ENCODE measurements at places on chromosomes 1 and 21.

DNA sequence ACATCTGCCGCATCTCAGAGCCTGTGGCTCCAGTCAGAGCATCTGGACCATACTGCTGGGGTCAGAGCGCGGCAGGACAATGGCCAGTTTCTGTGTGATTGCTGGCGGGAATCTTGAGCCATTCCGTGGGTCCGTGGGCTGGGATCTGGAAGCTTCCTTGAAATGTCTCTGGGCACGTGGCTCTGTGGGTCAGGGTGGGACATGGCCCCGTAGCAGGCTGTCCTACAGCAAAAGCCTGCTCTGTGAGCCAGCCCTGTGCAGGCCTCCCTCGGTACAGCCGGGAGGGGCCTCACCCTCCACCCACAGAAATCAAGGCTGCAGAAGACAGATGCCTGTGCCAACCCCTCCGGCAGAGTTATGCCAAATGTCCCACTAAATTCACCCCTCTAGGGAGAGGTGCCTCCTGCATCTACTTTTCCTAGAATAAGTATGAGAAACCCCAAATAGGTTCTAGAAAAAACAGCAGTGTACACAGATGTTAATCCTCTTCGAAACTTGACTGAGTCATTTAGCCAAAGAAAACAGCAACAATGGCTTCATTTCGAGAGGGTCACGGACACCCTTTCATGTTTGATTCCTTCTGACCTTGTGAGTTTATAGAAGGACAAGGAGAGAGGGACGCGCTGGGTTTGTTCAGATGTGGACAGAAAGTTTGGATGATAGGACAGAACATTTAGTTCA is 27.8 kb downstream of the COL18A1 start:
- no peak for DNase-seq

- DNase-seq: no peak
These were observed 21.3 kb upstream of the GRIK3 start for GRCh38 chr1:37055631-37056030.

- no peak for DNase-seq
These were observed 7.0 kb upstream of the ABCD3 start for GRCh38 chr1:94411237-94411636.

DNA sequence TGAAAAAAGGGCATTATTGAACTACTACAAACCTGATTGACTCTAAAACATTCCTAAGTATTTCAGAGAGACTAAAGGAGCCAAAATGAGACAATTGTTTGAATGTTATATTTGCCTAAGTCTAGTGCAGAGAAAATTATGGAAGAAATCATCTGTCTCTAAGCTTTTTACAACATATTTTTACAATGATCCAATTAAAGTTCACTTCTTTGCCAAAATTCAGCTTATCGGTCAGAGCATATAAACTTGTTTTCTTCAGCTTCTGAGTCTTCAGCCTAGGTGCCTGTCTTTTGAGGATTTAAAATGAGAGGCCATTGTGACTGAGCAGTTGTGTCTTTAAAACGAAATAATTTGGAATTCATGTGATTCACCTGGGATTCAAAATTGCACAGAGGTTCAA is 181.2 kb upstream of the SGIP1 start:
- no peak for DNase-seq

GRCh38 chr1:203148127-203148526 is 20.6 kb downstream of the ADORA1 start:
- DNase-seq: no peak

GRCh38 chr1:224666913-224667312 is 50.8 kb downstream of the CNIH3 start:
- DNase-seq: no peak

- DNase-seq: no peak
These were observed 122.9 kb downstream of the DMRTA2 start for GRCh38 chr1:50300297-50300696.

DNA sequence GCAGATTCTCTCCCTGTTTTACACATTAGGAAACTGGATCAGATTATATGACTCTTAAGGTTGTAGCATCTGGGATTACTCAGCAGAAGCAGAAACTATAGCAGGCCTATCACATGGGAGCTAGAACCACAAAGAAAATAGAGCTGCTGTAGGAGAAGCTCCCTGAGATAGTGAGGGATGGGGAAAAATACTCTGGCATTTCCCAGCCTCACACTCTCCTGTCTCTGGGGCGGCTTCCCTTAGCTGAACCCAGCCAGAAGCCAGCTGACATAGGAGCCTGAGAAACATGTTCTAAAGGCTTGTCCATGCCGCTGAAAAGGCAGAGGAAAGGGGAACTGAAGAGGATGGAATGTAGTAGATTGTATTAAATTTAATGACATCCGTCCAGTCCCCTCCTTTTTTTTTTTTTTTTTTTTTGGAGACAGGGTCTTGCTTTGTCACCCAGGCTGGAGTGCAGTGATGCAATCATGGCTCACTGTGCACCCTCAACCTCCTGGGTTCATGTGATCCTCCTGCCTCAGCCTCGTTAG is 76.8 kb upstream of the DNAJC6 start:
- DNase-seq: no peak

DNA sequence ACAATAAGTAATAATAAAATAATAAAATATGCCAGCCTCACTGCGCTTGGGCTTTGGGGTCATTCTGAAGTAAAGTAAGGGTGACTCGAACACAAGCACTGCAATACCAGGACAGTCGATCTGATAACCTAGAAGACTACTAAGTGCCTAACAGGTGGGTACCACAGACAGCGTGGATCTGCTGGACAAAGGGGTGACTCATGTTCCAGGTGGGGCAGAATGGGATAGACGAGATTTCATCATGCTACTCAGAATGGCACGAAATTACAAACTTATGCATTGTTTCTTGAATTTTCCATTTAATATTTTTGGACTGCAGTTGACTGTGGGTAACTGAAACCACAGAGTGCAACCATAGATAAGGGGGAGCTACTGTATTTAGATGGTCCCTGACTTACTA is 221.1 kb upstream of the GREM2 start:
- DNase-seq: no peak

- DNase-seq: no peak
These were observed 78.0 kb downstream of the MPZL1 start for GRCh38 chr1:167799747-167800146.

DNA sequence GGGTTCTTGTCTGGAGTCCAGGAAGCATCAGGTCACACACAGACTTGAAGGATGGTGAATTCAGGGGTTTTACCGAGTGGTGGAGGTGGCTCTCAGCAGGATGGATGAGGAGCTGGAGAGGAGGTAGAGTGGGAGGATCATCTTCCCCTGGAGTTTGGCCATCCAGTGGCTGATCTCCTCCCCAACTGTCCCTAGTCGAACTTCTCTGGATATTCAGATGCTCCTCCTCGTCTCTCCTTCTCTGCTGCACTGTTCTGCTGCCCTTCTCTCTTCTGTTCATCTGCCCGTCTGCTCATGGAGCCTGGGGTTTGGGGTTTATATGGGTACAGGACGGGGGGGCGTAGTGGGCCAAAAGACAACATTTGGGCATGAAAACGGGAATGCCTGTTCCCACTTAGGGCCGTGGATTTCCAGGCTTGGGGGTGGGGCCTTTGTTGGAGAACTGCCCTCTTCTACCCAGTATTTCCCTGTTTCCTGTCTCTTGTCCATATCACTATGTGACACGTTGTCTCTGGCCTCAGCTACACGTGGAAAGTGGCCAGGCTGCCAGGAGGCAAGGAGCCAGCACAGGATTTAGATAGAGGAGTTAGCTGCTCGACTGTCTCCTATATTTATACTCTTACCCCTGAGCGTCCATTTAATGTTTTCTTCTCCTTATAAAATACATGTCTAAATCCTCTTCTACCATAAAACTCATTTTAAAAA is 76.7 kb downstream of the SIPA1L2 start:
- DNase-seq: no peak

DNA sequence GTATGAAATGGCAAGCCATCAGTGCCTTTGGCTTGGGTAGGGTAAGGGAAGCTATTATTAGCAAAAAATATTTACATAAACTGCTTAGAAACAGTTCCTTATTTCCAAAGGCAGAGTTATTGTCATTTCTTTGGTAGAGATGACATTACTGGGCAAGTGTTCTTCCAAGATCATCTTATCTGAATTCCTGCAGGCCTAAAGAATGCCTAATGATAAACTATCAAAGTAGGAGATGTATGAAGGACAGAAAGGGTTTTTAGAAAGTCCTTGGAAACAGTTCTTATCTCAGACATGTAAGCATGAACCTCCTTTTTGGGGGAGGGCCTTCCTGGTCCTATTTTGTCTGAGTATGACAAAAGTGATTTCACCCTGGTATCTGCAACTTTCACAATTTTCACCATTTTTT is 5.1 kb upstream of the FRRS1 start:
- DNase-seq: no peak

GRCh38 chr1:41313661-41314131 is 47.5 kb upstream of the FOXO6 start:
- DNase-seq: no peak

DNA sequence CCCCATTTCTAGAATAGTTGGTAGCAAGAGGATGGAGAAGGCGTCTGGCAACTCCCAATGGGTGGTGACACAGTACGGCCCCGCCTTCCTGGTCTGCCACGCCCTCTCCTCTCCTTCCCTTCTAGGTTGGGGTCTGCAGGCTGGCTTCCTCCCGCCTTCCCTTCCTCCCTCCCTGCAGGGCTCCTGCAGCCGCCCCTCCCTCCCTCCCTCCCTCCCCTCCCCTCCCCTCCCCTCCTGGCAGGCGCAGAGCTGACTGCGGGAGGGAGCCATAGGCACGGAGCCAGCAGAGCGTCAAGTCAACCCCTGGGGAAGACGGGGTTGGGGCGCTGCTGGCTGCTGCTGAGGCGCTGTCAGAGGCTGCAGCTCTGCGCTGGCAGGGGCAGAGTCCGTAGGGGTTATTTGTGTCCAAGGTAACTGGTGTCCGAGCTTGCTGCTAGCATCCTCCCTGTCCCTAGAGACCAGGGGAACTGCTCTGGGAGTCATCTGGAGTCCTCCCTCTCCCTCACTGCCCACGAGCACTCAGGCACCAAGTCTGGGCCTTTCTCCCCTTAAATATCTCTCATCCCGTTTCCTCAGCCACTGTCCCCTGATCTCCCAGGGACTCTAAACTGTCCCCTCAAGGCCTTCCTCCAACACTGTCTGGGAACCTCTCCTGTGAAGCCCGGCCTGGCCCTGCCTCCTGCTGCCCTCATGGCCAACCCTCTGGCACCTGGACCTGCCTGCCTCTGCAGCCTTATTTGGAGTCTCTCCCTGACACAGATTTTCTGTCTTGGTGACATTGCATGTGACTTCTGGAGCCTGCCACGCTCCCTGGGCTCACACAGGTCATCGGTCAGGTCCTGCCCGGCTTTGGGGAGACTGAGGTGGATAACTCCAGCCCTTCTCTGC is 57.4 kb upstream of the ACOT11 start:
- DNase-seq: no peak

DNA sequence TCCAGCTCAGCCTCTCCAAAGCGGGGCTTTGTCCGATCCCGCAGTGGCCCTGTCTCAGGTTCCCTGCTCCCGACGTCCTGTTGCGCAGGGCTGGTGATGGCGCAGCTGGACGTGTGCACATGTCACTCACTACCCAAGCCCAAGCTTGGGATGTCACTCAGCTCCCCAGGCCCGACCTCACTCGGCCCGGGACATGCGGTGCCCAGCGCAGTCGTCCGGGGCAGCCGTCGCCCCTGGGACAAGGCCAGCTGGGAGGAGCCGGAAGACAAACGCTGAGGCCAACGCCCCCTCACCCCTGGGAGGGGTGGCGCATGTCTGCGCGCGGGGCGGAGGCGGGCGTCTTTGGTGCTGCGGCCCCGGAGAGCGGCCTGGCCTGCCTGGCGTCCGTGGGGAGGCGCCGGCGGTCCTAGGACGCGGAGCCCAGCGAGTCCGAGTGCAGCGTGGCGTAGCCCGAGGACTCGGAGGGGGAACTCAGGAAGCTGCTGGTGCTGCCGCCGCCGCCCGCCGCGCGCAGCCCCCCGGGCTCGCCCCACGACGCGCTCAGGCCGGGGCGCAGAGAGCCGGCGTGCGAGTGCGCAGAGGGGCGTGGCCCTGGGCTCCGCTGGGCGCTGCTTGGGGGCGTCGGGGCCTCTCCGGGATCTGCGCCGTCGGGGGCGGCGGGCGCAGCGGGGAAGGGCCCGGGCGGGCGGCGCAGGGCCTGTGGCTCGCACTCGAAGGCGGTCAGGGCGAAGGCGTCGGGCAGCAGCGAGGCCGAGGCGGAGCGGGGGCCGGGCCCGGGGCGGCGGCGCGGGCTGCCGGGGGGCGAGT is 5.2 kb downstream of the HES3 start:
- no peak for DNase-seq

DNA sequence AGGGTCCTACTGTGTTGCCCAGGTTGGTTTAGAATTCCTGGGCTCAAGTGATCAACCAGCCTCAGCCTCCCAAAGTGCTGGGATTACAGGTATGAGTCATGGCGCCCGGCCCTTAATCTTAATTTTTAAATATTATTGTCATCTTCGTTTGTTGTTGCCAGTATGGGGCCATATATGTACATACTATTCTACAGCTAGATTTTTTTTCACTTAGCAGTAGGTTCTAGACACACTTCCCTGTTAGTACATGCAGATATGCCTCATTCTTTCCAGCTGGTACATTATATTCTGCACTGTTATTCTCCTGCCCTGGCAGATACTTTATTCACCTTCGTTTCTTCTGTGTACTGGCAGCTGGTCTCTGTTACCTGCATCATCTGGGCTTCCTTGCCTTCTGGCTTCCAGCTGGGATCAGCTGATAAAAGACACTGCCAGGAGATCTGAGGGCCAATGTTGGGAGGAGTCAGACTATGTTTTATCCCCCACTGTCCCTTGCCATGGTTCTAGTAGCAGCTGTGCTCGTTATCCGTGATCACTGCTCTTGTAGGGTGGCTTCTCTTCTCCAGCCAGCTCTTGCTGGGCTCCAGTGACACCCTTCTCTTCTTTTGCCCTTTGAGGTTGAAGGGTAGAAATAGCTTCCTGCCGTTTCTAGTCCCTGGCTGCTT is 24.7 kb downstream of the ST3GAL3 start:
- DNase-seq: no peak

GRCh38 chr1:65994223-65994622 is 201.5 kb downstream of the PDE4B start:
- no peak for DNase-seq

- DNase-seq: no peak
These were observed 46.9 kb upstream of the TMEM125 start for GRCh38 chr1:43222879-43223278.

DNA sequence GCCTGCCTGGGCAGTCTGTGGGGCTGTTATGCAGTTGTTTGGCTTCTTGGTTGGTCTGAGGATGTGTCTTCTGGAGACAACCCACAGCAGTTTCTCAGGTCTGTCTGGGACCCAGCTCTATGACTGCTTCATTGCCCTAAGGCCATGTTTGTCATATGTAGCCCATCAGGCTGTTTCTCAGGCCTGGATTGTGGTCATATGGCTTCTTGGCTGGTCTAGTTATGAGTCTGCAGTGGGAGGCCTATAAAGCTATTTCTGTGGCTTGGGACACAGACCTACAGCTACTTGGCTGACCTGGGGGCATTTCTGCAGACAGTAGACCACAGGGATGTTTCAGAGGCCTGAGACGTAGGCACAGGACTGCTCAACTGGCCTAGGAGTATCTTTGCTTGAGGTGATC is 41.5 kb downstream of the CHIA start:
- DNase-seq: no peak

DNA sequence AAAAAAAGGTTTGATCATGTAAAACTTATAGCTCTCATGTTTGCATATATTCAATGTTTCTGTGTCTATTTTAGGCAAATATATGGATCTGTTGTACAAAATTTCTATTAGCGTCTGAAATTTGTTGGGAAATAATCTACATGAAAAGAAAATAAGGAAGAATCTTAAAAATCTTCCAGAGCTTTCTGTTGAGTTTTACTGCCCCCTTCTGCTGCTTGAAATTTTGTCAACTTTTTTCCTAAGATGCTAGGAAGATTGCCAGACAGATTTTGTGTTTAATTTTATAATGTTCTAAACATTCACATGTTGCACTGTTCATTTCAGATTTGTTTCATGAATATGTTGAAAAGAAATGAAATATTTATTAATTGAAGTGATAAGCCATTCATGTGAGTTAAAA is 2.5 kb upstream of the PTGS2 start:
- DNase-seq: no peak
